HS-27A (cell line): ENCODE measurements at places on chromosomes 3 and 15.

DNA sequence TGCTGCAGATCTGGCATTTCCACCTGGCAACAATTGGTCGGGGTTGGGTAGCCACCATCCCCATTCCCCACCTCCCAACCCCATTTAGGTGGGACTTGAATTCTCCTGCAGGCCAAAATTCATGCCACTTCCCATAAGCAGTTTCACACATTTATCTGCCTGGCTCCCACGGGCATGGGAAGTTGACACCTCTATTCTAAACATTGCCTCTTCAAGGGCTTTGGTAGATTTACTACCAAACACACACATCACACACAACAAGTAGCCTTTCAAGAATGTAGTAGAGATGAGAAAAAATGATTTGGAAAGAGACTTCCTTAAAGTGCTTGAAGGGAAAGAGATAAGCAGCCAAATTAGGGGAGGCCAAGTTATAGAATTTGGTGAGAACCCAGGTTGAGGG is 30.9 kb downstream of the ZBTB38 start:
- no peak for DNase-seq

GRCh38 chr3:151660885-151661284 is 72.8 kb upstream of the AADACL2 start:
- no peak for DNase-seq

DNA sequence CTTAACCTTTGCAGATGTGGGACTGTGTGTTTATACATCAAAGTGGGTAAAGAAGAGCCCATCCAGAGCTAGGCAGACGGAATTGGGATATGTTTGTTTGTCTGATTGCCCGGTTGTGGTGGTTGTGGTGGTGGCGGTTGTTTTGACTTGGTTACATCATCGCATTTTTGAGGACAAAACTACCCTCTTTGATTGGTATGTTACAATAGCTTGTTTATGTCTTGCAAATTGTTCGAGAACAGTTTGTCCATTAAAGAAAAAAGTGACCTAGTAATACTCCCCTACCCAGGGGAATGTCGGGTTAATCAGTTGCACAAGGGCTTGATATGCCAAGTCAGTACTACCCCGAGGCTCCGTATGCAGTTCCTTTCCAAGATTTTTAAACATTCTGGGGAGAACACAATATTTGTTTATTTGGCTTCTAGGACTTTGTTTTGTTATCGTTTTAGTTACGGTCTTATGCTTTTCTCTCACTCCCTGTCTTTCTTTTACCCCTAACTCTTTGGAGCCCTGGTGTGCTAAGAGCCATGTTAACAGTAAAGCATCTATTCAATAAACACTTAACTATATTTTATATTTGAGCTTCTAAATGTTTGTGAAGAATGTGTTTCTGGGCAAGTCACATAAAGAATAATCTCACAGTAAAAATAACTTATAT is 315.4 kb downstream of the LPP start:
- DNase-seq = no peak

GRCh38 chr15:70199124-70199482 is 101.4 kb upstream of the TLE3 start:
- DNase-seq = no peak

- DNase-seq = no peak
Measured at GRCh38 chr3:143750841-143751240, 97.4 kb downstream of the SLC9A9 start.

- DNase-seq = no peak
Measured at GRCh38 chr3:50256978-50257890, 11.7 kb upstream of the SEMA3B start.

- no peak for DNase-seq
Measured at GRCh38 chr3:114092151-114093015, 35.8 kb downstream of the QTRT2 start.
